Germinal center (tissue), 1 donor: ENCODE measurements at places on chromosomes 2 and 18.

DNA sequence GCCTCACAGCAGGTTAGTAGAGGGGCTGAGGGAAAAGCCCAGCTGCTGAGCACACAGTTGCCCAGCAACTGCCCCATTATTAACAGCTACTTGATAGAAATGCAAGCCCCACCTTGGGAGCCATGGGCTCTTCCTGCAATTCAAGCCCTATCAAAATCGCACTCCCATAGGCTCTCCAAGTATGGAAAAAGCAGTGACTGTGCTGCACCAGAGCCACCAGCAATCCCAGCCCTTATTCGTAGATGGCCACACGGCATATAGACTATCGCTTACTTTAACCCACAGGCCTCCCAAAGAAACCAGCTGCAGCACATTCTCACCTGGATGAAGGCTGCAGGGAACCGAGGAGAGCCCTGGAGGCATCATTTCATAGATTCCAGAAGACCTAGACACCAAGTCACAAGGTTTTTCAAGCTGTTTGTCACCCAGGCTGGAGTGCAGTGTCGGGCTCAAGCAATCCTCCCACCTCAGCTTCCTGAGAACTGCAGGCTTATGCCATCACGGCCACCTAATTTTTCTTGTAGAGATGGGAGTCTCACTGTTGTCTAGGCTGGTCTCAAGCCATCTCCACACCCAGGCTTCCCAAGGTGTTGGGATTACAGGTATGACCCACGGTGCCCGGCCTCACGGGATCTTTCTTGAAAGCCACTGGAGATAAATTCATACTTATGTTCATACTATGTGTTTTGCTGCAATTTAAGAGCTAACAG is 11.3 kb downstream of the NCL start:
- DNase-seq: no peak

GRCh38 chr2:64105670-64106461 is 38.4 kb downstream of the PELI1 start:
- no peak for DNase-seq

DNA sequence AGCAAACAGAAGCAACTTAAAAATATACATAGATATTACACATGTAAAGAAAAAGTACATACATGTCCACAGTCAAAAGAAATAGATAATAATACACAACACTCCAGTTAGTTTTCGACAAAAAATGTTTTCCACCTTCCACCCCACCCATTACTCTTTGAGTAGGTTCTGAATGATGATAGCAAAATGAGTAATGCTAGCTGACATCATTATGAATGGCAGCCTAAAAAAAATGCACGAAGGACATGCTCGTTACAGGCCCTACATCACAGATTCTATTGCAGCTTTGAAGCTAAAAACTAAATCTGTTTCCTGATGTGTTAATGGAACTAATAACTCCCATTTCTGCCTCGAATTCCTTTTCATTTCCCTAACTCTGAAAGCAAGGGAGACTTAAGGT is 578.7 kb upstream of the NETO1 start:
- no peak for DNase-seq

DNA sequence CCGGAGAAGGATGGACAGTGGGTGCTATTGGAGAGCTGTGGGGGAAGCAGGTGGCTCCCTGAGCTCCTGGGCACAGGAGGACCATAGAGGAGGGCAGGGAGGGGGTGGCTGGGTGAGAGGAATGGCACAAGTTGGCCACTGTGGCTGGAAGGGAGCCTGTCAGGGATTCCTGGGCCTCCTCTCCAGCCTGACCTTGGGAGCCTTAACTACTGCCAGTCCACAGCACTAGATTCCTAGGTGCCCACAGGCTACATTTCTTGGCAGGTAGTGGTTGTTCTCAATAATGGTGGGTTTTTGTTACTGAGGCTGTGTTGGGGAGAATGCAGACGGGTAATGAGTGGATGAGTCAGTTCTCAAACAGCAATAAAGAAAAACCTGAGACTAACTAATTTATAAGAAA is 26.0 kb downstream of the EFHD1 start:
- no peak for DNase-seq

- no peak for DNase-seq
Measured at GRCh38 chr2:198928026-198928425, 529.7 kb downstream of the SATB2 start.

DNA sequence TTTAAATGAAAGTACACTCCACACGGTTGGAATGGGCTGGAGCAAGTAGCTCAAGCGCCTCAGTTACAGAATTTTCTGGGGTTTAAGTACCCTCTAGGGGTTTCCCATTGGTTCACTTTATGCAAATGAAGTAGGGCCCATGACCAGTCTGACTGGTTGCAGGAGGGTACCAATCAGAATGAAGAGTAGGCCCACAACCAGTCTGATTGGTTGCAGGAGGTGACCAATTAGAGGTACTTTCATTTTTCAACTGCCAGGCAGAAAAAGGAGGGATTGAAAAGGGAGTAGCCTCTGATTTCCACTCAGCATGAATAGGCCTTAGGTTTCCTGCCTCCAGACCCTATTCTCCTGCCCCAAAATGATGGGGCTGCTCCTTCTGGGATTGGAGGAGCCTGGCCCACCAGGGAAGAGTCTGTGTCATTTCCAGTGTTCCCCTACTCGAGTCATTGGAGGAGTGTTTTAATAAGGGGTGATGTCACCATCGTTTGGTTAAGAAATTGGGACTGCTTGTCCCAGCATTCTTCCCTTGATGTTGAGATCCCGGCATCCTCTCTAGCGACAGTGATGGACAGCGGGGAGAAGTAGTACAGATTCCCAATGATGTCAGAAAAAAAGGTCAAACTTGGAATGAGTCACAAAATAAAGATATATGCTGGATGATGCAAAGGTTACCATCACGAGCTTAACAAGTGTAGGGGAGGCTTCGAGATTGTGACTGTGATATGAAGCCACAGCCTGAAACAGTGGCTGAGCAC is 210.4 kb downstream of the SH3BP4 start:
- DNase-seq: no peak

DNA sequence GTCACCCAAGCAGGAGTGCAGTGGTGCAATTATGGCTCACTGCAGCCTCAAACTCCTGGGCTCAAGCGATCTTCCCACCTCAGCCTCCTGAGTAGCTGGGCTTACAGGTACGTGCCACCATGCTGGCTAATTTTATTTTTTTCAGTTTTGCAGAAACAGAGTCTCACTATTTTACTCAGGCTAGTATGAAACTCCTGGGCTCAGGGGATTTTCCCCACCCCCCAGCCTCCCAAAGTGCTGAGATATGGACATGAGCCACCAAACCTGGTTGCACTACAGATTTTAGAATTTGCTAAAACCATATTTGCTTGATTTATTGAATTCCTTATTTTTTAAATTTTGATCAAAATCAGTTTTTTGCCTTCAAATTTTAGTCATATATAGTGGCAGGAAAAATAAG is 1553.4 kb downstream of the LRP1B start:
- no peak for DNase-seq

DNA sequence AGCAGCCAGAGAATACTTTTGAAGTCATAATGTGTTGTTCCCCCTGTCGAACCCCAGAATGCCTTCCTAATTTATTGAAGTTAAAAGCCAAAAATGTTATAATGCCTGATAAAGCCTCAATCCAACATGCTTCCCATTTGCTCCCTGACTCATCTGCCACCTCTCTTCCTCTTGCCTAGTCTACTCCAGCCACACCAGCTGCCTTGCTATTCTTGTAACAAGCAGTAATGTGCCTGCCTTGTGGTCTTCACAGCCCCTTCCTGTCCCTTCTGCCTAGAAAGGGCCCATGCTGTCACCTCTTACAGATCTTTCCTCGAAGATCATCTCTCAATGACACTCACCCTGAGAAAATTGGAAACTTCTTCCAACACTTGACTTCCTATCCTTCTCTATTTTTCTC is 231.6 kb upstream of the CDH2 start:
- DNase-seq: no peak

DNA sequence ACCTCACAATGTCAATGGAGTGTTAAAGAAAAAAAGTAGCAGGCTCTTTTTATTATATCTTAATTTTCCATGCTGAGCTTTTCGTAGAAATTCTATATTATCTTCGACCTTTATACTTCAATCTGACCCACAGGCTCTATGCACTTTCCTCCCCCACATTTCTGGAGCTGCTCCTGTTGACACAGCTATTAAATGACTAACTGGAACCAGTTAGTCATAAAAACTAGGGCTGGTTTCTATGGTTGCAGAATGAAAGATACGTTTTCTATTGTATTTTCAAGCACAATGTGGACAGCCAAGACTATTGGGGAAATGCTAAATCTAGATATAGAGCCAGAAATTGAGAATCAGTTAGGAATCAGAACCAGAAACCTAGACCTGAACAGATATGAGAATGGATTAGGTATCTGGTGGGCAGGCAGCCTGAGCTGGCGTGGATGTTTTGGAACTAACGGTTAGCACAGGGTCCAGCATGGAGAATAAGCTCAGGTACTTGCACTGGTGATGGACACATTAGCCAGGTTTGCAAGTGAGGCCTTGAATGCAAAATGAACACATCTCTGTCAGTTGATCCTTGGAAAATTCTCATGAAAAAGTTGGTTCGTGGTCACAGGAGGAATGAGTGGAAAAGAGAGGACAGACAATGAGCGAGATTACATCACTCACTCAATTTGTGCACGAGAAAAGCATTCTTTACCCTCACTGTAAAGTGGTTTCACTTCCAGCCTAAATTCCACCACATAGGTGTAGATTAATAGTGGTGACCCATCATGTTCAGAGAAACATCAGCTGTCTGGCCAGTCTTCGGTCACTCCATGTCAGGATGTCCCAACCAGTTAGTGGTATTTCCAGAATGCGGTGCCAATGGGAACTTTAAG is 144.6 kb upstream of the EPHA4 start:
- DNase-seq: no peak

GRCh38 chr18:5015213-5015612 is 181.8 kb downstream of the AKAIN1 start:
- no peak for DNase-seq

- DNase-seq: no peak
Measured at GRCh38 chr2:147712051-147712450, 132.8 kb upstream of the ACVR2A start.

DNA sequence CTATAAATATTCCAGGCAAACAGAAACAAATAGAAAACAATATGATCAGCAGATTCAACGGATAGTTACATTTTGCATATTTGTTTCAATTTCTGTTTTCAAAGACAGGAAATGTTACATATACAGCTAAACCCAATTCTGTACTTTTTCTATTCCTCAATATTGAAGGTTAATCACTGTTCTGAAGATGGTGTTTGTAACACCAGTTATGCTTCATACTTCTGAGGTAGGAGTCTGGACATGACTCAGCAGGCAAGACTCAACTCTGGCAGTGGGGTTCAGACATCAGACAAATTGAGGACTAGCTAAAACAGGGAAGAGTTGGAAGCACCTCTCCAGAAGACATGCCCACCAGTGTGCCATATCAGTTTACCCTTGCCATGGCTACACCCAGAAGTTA is 16.6 kb downstream of the SERPINB13 start:
- DNase-seq: no peak

- DNase-seq: no peak
Measured at GRCh38 chr18:48850822-48851598, 99.8 kb downstream of the SMAD7 start.

- no peak for DNase-seq
Measured at GRCh38 chr2:1017827-1018226, 67.2 kb downstream of the SNTG2 start.

GRCh38 chr2:203708846-203709396 is 2.5 kb downstream of the CD28 start:
- DNase-seq: no peak

DNA sequence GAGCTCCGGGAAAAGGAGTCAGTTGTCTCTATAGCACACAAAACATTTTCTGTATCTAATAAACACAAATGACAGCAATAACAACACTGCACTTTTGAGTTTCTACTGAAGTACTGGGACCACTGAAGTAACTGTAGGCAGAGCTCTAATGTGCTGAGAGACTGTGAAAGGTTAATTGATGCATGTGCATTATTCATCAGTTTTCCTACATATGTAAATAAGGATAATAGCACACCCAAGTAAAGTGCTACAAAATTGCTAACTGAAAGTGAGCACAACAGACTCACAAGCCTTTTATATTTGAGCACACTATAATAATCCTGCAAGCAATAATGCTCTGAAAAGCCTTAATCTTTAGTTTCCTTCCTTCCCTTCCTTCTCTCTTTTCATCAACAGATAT is 1051.6 kb downstream of the LRP1B start:
- DNase-seq: no peak

- DNase-seq: no peak
Measured at GRCh38 chr2:96095116-96095636, 21.2 kb downstream of the ADRA2B start.

GRCh38 chr2:205627085-205627484 is 55.2 kb upstream of the NRP2 start:
- DNase-seq: no peak

- DNase-seq: no peak
Measured at GRCh38 chr2:101187131-101187530, 35.9 kb upstream of the TBC1D8 start.

DNA sequence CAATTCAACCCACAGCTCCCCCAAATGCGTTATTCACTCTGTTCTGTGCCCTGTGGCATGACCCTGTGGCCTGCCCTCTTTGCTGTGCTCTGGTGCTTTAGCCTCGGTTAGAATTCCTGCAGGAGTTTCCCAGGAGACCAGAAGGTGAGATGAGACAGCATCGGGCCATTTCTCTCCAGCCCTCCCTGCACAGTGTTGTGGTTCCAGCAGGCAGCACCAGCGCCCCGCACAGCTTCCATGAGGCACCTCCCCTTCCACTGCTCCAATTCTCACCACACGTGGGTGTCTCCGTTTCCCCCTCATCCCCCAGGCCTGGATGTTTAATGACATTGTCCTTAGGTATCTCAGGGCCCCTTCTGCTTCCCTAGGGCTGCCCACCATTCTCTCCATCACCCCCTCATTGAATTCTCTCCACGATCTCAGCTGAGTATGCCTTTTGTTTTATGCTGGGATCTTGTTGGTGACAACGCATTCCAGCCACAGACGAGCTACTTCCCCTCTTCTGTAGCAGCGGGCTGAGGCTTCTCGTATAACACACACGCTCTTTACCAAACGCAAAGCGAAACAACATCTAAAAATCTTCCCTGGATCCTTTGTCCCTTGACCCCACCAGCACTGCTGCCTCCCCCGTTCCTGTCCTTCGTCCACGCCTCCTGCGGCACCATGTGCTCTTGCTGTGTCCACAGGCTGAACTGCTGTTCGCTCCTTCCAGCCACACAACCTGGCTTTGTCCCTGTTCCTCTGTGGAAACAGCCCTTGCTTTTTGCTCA is 35.1 kb downstream of the ACKR3 start:
- no peak for DNase-seq

- no peak for DNase-seq
Measured at GRCh38 chr2:179071810-179072355, 21.9 kb upstream of the CCDC141 start.

GRCh38 chr2:88669482-88670214 is 21.8 kb upstream of the RPIA start:
- peak; percentile 70 for DNase-seq

- DNase-seq: no peak
Measured at GRCh38 chr18:227902-228301, 39.9 kb downstream of the THOC1 start.

GRCh38 chr2:173359231-173359630 is 4.6 kb downstream of the CDCA7 start:
- no peak for DNase-seq
